ENCODE measurements at places on chromosomes 1 and 21. TPM values are rescaled to one million over a fixed set of nuclear protein-coding genes. Genes with fewer than 3 reads are reported as not detected.

The PLD5 gene
- 0.27 TPM for total RNA-seq

The TSPAN2 gene
- total RNA-seq: 2.9 TPM

The SMCP gene
- total RNA-seq: not detected

The SCNM1 gene
- 25.9 TPM for total RNA-seq

The TEDDM1 gene
- total RNA-seq: not detected

The PGLYRP3 gene
- not detected for total RNA-seq

The S100A14 gene
- total RNA-seq: 0.49 TPM

The ENO1 gene
- total RNA-seq: 371 TPM

The SFN gene
- 0.53 TPM for total RNA-seq

The RGS8 gene
- total RNA-seq: 0.13 TPM
